Activated T-helper 2 cell treated with anti-CD3 and anti-CD28 coated beads, Interferon-gamma antibody, Interleukin-2, Interleukin-4, amounts not matched to agents 10 μg/mL and 5 μg/mL and 100 μg/mL, durations not matched to agents 14 hours and 24 hours and 36 hours (primary cell): ENCODE measurements at places on chromosomes 5 and 9.
A peak's percentile ranks its signal among the peaks of the same experiment; 100 is the strongest.

DNA sequence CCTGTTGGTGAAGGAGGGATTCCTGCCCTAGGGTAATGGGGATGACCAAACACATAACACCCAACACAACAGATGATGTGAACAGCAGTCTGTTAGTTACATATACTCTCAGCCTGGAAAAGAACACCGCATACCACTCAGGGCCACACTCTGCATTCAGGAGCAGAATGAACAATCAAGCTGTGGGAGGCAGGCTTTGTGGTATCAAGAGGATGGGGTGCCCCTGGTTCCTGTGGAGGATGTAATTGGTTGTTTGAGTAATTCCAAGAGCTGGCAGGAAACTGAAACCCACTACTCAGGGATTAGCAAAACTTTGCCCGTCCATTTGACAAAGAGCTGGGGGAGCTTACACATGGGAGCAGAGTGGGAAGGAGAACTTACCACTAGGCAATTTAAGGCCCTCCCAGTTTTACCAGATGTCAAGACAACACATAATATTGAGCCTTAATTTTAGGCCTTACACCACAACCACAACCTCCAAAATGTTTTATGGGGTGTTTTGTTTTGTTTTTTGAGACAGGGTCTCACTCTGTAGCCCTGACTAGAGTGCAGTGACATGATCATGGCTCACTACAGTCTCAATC lies 15.6 kb upstream of the PRKAA1 start:
- no peak for DNase-seq

DNA sequence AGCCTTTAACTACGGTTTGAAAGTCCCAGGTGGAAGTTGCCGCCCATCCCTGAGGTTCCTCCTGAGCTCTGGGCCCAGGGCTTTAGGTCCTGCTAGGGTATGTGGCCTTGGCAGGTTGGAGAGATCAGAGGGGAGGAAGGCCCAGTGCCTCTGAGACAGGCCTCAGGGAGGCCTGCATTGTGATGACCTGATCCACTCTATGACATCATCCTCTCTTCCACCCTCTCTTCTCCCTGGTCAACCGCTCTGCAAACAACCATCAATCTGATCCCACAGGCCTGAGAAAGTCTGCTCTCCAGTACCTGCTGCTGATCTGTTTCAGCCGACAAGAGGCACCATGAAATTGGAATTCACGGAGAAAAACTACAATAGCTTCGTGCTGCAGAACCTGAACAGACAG lies at the start of gene CCIN:
TSS of gene CCIN (plus strand) at position 223 of the 400 bp plus-strand sequence. CDS start at position 338, 115 bp downstream.
- DNase-seq: no peak

DNA sequence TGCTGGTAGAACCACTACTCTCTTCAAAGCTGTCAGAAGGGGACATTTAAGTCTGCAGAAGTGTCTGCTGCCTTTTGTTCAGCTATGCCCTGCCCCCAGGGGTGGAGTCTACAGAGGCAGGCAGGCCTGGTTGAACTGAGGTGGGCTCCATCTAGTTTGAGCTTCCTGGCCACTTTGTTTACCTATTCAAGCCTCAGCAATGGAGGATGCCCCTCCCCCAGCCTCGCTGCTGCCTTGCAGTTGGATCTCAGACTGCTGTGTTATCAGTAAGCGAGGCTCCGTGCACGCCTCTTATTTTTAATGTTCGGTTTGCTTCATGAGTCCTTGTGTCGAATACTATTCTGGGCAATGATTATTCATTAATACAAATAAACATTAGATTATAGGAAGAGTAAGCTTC lies 3.1 kb upstream of the SLC27A6 start:
- no peak for DNase-seq

GRCh38 chr9:107281184-107281583 lies 1.9 kb upstream of the RAD23B start:
- DNase-seq: no peak

- DNase-seq: no peak
Measured at GRCh38 chr5:138338411-138339090, 485 bp downstream of the FAM53C start.

- no peak for DNase-seq
Measured at GRCh38 chr9:94054716-94055115, 29.5 kb upstream of the PTPDC1 start.

GRCh38 chr5:66724349-66725139 lies 128.4 kb downstream of the MAST4 start:
- DNase-seq: no peak

DNA sequence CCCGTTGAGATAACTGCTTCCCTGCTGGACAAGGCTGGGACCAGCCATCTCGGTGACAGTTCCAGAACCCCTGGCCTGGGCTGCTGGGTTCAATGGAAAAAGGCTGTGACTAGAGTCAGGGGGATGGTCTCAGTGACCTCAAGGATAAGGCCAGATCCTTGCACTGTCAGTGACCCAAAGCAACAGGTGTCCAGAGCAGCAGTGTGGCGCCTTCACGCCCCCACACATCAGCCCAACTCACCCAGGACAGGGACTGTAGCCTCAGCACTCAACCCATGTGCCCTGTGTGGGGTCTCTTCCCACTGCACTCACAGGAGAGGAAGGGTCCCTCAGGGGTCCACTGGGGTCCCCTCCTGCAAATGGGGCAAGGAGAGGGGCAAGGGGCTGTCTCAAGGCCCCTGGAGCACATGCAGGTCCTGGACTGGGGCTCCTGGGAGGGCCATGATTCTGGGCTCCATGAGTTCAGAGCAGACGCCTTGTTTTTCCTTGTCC lies 698 bp upstream of the LCN2 start:
- no peak for DNase-seq

- peak; percentile 22 for DNase-seq
Measured at GRCh38 chr9:2018764-2019558, 3.8 kb downstream of the SMARCA2 start.
